ENCODE measurements at places on chromosomes 7 and 10.

- DNase-seq: no peak
Measured at GRCh38 chr7:91050677-91051076, 213.6 kb upstream of the FZD1 start.

DNA sequence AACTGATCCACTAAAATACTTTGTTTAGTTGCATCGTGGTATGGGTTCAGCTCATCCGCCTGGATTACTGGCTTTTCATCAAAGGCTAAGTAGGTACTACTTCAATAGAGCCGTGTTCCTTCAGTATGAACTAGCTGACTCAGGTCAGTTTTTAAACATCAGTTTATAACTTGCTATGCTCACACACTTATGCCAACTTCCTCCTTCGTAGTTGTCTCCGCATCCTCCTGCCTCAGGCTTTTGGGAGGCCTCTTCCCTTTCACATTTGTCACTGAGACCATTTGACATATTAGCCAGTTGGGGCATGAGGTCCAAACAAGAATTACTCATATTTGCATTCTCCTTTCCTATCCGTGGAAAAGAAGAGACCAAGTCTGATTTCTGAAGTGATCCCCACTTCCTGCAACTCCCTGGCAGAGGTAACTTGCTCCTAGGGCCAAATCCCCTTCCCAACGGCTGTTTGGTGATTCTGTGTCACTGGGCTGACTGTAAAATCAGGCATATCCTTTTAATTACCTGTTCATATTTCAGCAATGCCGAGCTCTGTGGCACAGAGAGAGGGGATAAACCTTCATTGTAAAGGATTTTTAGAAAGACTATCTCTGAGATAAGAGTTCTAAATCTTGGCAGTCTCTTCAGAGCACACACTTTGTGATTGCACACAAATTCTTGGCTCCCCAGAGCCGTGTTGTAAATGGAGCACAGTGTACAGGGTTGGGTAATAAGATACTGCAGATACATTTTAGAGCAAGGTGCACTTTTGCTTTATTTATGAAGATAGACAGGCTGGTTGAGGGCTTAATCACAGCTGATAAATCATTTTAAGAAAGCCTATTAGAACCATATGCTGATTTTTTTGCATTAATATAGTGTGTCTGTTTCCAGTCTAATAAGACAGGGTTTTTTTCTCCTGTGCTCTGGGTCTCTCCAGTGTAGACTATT, 108.0 kb downstream of the CREB5 start:
- DNase-seq: no peak

DNA sequence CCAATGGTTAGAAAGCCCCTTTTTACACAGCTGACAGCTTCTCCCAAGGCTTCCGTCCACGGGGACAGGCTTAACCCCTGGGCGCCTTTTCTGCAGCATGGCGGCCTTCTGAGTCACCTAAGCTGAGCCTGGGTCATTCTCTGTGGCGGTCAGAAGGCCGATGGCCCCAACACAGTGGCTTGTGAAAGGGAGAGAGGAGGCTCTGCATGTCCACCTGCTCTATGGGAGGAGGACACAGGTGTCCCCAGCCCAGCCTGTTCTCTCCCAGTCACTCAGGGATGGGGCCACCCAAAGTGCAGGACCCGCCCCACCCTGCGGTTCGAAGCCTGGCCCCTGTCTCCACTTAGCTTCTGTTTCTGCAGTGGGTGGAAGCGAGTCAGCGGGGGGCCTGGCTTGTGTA, 20.4 kb upstream of the TTYH3 start:
- DNase-seq: no peak

DNA sequence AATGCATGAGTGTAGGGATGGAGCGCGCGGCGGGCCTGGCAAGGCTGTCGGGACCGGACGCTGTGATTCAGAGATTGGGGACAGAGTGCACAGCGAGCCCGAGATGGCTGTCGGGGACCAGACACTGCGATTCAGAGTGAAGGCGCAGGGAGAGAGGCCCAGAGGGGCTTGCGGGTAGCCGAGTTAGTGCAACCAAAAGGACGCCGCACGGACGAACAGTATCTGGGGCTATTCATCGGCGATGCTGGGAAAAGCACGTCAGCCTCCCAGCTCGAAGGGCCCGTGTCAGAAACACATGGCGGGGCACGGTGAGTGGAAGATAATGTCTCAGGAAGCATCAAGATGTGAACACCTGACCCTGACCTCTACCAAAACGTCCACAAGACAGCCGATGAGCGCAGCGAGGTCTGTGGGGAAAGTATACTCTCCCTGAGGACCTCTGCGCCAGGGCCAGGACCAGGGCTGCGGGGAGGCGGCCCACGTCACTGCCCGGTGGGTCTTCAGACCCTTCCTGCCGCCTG, 215.8 kb downstream of the ZMYND11 start:
- DNase-seq: no peak

DNA sequence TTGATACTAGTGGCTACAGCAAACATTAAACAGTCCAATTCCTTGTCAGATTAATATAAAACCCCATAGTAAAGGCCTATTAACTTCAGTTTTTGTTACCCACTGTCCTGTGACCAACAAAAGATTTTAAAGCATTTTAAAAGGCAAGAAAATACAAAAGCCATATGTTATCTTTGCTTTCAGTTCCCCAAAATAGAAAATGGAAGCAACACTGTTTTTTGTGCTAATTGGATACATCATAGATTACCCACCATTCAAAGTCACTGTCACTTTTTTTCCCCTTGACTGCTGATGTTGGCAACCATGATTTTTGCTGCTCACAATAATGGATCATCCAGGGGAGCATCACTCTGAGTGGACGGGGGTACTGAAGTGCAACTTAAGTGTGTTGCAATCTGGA, 52.4 kb upstream of the TMEM140 start:
- no peak for DNase-seq

DNA sequence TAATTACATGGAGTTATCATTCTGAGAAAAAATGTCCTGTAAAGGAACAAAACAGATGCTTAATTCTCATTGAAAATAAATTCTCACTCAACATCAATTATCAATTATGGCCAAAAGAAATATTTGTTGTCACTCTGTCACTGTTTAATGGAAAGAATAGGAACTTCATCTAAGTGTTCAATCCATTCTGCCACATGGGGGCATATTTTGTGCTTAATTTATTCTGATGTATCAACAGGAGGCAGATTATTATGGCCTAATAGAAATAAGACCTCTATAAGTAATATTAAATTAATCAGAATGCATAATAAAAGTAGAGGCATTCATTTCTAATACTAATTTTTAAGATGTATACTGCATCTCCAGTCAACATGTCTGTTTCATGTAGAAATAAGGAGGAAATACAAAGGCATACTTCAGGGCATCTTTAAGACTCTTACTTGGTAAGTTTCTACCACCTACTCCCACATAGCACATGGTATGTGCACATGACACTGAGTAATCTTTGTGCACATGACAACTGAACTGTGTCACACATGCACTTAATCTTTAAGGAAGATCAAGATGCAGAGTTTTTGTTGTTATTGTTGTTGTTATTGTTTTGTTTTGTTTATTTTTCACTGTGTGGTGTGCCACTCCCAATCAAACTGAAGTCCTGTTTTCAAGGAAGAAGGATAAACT, 420.4 kb upstream of the SEMA3A start:
- DNase-seq: no peak

Measured in D721Med (cell line).